HCT116 (cell line): ENCODE measurements at places on chromosomes 13 and 19. TPM values are rescaled to one million over a fixed set of nuclear protein-coding genes. Genes with fewer than 3 reads are reported as not detected.

The RHPN2 gene
- total RNA-seq = 33.3 TPM

- DNase-seq = peak; percentile 49
Observed at GRCh38 chr13:69565334-69565733, 542.3 kb upstream of the ATXN8OS start.

- DNase-seq = no peak
Observed at GRCh38 chr19:4597975-4598671, 38.6 kb upstream of the SEMA6B start.

The METTL21C gene
- not detected for total RNA-seq

GRCh38 chr19:1467490-1468273 is 11.3 kb downstream of the C19orf25 start:
- no peak for DNase-seq

The FGF21 gene
- 0.81 TPM for total RNA-seq

DNA sequence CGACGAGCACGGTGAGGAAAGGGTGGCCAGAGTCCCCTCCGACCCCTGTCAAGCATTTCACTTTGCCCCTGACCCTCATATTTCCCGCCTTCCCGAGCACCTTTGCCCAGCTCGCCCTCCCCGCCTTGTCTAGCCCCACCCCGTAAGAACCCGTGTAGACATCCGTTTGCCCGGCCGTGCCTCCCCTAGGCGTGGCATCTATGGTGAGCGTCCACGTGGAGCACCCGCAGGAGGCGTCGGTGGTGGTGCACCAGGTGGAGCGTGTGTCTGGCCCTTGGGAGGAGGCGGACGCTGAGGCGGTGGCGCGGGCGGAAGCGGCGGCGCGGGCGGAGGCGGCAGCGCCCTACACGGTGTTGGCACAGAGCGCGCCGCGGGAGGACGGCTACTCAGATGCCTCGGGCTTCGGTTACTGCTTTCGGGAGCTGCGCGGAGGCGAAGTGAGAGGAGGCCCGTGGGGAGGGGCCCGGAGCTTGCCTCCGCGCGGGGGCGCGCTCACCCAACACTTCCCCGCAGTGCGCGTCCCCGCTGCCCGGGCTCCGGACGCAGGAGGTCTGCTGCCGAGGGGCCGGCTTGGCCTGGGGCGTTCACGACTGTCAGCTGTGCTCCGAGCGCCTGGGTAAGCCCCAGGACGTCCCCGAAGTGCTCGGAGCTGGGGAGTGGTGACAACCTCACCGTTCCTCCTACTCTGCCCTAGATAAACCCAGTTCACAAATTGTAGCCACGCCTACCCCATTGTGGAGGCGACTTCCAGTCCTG is 4.2 kb downstream of the LTBP4 start:
- DNase-seq = peak; percentile 78

DNA sequence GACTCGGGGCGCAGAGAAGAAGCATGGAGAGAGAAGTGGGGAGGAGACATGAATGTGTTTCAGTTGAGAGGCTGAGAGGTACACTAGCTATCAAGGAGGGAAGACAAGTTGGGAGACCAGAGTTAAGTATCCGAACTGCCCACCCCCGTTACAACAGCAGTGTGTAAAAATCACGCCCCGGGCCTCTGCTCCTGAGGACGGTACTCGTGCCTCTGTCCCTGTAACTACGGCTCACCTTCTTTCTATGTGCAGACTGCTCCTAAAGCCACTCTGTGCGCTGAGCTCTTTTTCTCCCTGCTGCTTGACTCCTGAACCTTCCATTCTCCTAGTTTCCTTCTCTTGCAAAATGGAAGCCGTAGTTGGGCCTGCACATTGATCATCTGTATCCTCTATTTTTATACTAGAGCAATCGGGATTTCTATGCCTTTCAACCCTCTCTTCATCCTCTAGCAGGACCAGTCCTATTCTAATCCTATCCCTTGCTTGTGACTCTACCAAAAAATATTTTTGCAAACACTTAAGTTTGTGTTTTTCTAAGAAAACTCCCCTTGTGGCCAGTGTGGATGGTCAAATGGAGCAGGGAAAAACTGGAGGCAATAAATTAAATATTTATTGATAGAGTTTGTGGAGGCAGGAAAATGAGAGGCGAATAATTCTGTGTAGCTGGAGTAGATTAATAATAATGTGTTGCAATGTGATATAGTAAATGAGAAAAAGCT is 569 bp downstream of the POLR1D start:
- no peak for DNase-seq

- no peak for DNase-seq
Observed at GRCh38 chr19:4456476-4456842, 1.1 kb downstream of the UBXN6 start.

The AZU1 gene
- total RNA-seq = not detected

- no peak for DNase-seq
Observed at GRCh38 chr19:5498830-5499550, 43.8 kb downstream of the ZNRF4 start.

DNA sequence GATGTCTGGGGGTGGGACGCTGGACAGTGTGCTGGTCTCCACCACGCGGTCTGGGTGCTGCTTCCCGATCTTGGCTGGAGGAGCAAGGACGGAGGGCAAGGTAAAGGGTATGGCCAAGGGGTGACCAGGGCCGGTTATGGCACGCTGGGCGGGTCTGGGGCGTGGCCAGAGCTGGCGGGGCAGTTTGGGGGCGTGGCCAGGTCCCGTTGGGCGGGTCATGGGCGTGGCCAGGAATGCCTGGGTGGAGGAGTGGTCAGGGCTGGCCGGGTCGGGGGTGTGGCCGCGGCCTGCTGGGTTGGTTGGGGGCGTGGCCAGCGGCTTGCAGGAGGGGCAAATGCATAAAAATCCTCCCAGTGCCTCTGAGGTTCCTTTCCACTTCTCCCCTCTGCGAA is 19.2 kb downstream of the GPX4 start:
- DNase-seq = peak; percentile 55

- no peak for DNase-seq
Observed at GRCh38 chr13:90420683-90421082, 926.8 kb upstream of the MIR17HG start.

GRCh38 chr19:31674503-31675192 is 325.4 kb upstream of the TSHZ3 start:
- no peak for DNase-seq

GRCh38 chr19:19662344-19662743 is 1.1 kb downstream of the ATP13A1 start:
- DNase-seq = no peak

- no peak for DNase-seq
Observed at GRCh38 chr19:2636141-2636896, 66.2 kb downstream of the GNG7 start.

The IGSF23 gene
- not detected for total RNA-seq

The C19orf85 gene
- total RNA-seq = 0.34 TPM

The GPR12 gene
- not detected for total RNA-seq

DNA sequence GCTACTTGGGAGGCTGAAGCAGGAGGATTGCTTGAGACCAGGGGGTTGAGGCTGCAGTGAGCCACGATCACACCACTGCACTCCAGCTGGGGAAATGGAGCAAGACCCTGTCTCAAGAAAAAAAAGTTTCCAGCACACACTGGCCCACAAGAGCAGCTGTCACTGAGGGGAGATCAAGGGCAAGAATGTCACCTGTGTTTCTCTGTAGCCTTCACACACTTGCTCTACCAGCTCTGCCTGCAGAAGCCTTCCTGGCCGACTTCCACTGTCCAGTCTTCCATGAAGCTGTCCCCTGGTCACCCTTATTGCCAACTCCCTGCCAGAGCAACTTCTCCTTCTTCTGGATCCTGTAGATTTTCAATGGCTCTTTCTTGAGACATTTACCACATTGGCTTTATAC is 158.0 kb downstream of the KCTD15 start:
- no peak for DNase-seq

The CYP4F2 gene
- 1.1 TPM for total RNA-seq

GRCh38 chr13:62524498-62524897 is 1108.8 kb upstream of the PCDH20 start:
- DNase-seq = no peak

The INAFM1 gene
- total RNA-seq = 22.9 TPM

The MAB21L1 gene
- not detected for total RNA-seq

DNA sequence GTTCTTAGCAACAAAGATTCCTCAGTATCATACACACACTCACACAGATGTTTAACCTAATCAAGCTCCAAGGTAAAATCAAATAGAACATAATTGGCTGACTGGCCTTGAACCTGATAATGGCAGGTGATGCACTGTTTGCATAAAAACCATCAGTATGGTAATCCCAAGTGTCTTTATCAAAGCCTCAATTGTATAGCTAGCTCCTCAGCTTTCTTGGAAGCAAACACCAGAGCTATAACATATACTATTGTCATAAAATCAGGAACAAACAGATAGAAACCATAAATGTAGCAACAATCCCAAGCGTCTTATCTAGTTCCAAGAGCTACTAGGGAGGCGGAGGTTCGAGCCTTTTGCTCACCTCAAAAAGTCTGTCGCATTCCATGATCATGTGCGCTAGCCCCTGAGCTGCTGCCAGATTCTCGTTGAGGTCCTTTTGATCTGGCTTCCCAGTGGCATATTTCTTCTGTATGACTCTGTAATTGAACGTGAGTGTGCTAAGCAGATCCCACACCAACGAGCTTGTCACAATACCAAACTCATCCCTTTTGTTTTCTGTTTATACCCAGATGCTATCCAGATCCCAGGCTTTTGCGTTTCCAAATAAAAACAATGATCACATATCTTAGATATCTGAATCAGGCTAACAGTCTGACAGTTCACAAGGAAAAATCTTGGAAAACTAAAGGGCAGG is 95.3 kb downstream of the KL start:
- DNase-seq = no peak

DNA sequence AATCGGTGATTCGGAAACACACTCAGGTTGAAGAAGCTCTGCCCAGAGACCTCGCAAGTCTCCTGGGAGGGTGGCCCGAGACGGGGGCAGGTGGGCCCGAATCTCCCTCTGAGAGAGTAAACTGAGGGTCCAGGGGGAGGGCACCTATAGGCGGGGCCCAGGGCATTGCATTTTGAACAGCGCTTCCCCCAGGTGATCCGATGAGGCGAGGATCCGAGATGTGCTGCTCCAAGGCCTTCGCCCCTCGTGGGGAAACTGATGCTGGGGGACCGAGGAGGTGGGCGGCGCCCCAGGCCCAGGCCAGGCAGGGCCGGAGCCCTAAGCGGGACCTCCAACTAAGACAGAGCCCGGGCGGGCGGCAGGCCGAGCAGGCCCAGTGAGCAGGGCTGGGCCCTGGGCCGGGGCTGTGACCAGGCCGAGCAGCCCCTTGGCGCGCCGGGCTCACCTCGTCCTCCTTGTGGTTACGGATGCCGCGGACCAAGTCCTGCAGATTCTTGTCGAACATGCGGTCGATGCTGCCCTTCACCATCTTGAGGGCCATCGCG is 500 bp downstream of the AP3D1 start:
- DNase-seq = no peak

The MEF2B gene
- 7.9 TPM for total RNA-seq

The ZNF136 gene
- total RNA-seq = 4.0 TPM

GRCh38 chr13:67223024-67223423 is 7.1 kb downstream of the PCDH9 start:
- DNase-seq = no peak

The ZNF418 gene
- total RNA-seq = not detected

The NXNL1 gene
- total RNA-seq = not detected

DNA sequence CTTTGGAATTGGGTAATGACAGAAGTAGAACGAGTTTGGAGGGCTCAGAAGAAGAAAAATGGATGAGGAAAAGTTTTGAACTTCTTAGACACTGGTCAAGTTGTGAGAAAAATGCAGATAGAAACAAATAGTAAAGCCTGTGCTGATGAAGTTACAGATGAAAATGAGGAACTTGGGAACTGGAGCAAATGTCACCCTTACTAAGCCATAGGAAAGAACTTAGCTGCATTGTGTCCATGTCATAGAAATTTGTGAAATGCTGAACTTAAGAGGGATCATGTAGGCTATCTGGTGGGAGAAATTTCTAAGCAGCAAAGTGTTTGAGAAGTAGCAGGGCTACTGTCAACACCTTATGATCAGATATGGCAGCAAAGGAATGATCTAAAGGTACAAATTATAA is 289.2 kb upstream of the PCDH9 start:
- no peak for DNase-seq

The MAG gene
- total RNA-seq = 0.17 TPM

DNA sequence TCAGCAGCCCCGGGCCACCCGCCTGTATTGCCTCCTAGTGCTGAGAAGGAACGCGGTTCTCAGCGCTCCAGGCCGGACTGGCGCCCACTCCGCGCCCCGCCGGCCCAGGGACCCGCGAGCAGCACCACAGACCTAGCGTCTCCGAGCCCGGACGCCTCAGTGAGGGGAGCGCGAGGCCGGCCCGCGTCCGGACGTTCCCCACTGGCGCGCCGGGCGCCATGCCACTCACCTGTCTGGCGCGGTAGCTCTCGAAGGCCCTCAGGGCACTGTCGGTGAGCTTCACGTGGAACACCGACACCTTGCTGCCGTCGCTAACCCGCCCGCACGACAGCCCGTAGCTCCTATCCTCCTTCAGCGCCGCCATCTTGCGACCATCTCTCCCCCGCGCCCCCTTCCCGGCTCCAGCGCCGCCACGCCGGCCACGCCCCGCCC is at the start of gene ELL:
ELL (minus strand) TSS at position 379 of the 432 bp plus-strand sequence; CDS start at position 364, 15 bp downstream.
- no peak for DNase-seq

The ATG4D gene
- total RNA-seq = 45.4 TPM

GRCh38 chr13:78598966-78599644 is 4.2 kb downstream of the POU4F1 start:
- no peak for DNase-seq

- peak; percentile 100 for DNase-seq
Observed at GRCh38 chr19:10653732-10654609, at the start of gene ILF3. ILF3 (plus strand) TSS chr19:10654346; CDS start chr19:10670606, 16,260 bp downstream.
